ENCODE measurements at places on chromosomes 1 and 21. TPM values are rescaled to one million over a fixed set of nuclear protein-coding genes. Genes with fewer than 3 reads are reported as not detected.

Gene TNFSF18
- 0.18 TPM for polyA plus RNA-seq

Gene KCNH1
- 0.25 TPM for polyA plus RNA-seq

Gene ELAVL4
- polyA plus RNA-seq = 25.1 TPM

Gene SPATA17
- polyA plus RNA-seq = 2.6 TPM

Gene FAM177B
- polyA plus RNA-seq = 5.5 TPM

GRCh38 chr1:6259491-6260362 lies 1.2 kb downstream of the GPR153 start:
- DNase-seq = peak; percentile 88

DNA sequence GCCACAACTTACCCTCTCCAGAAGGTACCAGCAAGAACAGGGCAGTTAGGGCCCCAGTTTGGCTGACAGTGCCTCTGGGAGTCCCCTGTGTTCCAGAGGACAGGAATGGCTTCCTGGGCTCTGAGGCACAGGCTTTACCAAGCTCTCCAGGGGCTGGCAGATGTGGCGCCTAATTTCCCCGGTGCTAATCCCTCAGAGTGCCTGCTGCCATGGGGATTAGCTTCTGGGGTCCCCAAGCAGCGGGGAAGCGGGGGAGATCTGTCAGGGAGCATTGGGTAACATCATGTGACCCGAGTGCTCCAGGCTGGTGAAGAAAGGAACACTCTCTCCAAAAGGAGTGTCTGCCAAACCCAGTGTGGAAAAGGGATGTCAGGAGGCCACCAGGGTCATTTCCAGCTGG lies at the start of gene LACTBL1:
TSS of gene LACTBL1 (minus strand) at position 107 of the 400 bp plus-strand sequence. CDS start 550 bp downstream, outside the sequence.
- no peak for DNase-seq

DNA sequence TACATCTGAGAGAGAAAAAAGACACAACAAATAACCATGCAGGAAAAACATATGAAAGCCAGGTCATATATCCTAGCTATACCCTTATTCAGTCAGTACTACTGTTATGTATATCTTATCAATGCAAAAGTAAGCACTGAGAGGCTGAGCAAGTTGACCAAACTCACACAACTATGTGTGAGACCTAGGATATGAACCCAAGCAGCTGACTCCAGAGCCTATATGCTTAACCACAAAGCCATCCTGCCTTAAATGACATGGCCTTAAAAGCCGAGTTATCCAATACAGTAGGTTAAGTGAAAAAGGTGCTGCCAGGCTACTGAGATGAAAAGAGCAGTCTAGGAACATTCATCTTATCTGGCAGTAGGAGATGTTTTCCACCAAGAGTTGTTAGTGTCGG lies 151.6 kb downstream of the RERE start:
- no peak for DNase-seq

GRCh38 chr1:11719313-11720032 lies 16.5 kb upstream of the AGTRAP start:
- peak; percentile 59 for DNase-seq

GRCh38 chr1:176177764-176178163 lies 29.3 kb downstream of the COP1 start:
- DNase-seq = peak; percentile 16

DNA sequence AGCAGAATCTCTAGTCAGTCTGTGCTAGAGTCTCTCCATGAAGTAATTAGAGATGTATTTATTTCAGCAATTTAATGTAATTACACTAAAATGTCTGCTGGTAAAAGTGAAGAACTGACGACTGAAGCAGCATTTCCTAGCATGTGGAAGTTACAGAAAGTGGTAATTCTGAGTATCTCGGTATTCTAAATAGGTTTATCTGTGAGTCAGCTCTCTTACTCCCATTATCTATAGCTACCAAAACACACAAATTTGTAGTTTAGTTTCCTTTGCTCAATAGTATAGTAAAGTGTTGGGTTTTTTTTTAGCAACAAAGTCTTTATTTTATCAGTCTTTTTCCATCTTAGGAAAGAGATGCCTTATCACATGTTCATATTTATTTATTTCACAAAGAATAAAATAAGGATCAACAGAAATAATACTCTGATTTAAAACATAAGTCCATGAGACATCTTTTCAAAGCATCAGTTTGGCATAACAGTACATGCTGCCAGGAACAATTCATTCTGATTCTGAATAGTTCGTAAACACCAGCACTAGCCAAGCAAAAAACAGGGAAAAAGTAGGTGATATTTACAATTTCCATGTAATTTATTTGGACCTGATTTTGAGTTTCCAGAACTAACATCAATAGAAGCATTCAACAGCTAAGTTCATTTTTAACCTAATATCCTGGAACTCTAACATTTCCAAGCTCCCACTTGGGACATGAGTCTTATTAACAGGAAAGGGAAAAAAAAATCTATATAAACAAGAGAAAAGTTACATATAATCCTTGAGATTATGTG lies 76.3 kb downstream of the KCNT2 start:
- DNase-seq = no peak

DNA sequence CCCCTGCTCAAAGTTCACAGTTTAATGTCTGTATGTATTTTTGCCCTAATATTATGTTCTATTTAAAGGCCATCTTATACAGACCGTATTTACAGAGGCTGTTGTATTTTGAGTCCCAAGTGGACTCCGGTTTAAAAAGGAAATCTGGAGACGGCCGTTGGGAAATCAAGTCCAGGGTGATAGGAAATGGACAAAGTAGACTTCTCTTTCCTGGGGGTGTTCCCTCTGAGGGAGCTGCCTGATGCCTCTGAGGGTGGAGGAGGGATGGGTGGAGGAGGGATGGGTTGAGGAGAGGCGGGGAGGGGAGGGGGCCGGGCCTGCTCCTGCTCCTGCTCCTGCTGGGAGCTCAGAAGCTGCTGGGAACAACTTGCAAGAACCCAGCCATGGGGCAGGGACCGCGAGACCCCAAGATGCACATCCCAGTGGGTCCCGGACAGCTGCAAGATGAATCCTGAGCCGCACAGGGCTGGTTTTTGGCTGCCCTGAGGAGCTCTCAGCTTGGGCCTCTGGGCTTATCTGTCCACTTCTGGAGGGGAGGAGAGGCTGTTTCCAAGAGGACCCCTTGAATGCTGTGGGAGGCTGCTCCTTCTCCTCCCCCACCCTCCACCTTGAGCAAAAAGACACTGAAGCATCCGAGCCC lies 12.0 kb upstream of the ACTL8 start:
- DNase-seq = no peak

GRCh38 chr1:151733126-151733525 lies 11.8 kb downstream of the RIIAD1 start:
- no peak for DNase-seq

- DNase-seq = no peak
Measured at GRCh38 chr21:43957611-43958362, 54.3 kb upstream of the TRAPPC10 start.

- peak; percentile 97 for DNase-seq
Measured at GRCh38 chr21:42332557-42333317, 17.5 kb upstream of the TFF3 start.

GRCh38 chr1:56833088-56833487 lies 13.9 kb upstream of the FYB2 start:
- no peak for DNase-seq

DNA sequence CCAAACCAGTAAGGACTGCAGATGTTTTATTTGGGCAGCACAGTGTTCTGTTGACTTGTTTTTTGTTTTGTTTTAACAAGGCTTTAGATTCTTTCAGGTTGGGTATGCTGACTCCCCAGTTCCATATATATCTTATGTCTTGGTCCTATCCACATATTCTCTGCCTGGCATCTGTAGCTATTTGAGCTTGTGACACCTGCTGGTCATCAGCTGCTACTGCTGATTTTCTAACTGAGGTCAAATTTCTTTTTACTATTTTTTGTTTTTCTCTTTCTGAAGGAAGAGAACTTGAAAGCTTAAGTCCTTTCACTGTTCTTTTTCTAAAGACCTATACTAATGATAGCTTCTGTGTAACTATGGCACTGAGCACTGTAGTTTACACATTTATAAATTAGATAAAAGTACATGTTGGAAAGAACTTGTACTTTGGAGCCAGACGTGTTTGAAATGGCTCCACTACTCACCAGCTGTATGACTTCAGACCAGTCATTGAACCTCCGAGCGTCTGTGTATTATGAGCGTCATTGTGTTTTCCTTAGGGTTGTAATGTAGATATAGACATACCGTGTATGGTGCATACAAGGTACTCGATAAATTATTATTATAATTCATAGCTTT lies 109.4 kb downstream of the NRDC start:
- DNase-seq = peak; percentile 79

DNA sequence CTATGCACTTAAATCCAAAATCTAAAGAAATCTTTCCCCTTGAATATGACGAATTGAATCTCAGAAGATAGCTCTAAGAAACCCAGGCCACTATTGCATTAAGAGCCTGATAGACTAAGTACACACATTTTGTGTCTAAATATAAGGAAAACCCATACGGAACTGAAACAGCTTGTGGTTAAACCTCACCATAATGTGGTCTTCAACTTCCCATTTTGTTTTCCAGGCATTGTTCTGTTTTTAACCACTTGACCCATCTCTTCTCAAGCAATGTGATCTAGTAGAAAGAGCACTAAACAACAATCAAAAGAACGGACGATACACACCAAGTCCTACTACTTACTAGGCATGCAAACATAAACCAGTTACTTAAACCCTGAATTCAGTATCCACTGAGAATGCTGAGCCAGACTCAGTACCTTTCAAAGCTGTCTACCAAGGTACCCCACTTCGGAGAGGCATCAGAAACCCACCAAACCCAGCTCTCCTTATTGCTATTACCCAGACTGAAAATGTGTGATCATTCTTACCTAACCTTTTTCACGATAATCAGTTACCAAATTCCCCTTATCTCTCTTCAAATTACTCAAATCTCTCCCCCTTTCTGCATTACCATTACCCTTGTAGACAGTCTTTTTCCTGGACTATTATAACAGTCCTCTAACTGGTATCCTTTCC lies 12.8 kb downstream of the OTUD7B start:
- no peak for DNase-seq

GRCh38 chr1:1947493-1947892 lies 28.4 kb upstream of the TMEM52 start:
- DNase-seq = no peak

DNA sequence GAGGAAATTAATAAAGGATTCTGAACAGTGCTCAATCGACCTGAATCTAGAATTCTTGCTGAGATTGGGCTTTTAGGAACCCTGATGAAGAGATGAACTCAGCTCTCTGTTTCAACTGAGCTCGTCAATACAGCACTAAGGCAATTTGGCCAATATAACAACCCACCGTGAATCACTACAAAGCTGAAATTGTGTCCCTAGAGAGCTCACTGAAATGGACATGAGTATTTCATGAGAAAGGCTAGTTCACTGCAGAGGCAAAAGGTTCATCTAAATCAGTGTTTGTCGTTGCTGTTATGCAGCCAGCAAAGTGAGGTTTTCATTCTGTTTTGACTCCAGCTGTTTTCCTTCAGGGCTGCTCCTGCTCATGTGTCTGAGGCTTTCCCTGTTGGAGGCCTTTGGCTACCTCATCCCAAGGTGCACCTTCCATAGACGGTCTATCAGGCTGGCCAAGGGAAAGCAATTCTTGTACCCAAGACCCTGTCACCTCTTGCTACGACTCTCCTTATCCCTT lies 83.5 kb downstream of the URB2 start:
- DNase-seq = no peak

DNA sequence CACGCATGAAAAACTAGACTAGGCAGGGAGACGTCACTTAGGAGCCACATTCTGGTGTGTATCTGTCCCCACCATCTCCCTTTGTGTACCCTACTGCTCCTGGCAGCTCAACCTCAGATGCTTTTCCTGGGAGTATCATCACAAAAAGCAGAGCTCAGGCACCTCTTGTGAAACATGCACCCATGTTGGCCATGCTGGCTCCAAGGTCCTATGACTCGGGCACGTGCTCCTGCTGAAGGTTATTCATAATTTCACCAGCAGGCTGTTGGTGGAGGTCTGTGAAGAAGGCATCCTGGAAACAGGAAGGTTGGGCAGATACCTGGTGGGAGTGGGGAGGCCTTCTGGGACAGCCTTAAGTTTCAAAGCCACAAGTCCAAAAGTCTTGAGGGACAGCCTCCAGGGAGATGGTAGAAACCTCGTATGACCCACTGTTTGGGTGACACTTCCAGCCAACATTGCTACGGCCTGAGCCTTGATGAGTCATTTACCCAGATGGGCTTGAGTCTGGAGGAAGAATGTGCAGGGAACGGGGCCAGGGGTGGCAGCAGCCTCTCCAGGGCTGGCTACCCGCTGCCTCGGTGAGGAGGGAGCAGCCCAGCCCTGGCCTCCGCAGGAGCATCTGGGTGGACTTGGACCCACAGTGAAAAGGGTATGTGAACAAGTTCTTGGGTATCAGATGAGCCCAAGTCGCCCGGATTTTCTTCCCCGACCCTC lies 75.8 kb downstream of the PGBD5 start:
- DNase-seq = no peak

DNA sequence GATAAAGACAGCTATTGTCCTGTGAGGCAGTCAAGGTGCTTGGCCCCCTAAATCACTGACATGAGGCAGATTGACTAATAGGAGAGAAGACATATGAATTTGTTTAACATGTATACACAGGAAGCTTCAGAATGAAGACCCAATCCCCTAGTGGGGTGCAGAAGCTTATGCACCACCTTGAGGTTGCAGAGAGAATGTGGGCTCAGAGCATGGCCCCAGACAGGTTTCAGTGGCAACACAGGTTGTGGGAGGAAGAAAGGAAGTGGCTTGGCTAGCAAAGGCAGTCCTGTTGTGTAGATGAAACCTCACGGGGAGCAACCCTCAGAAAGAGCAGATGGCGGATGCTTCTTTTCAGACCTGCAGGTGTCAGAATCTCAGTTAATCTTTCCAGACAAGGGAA lies 37.0 kb upstream of the PARP1 start:
- no peak for DNase-seq
